ENCODE measurements at places on chromosomes 12 and 14.

- DNase-seq: no peak
Measured at GRCh38 chr14:104105071-104105821, 19.7 kb downstream of the ASPG start.

- DNase-seq: no peak
Measured at GRCh38 chr14:73234586-73235394, 2.5 kb upstream of the PAPLN start.

- no peak for DNase-seq
Measured at GRCh38 chr12:53811606-53812005, 59.8 kb upstream of the CISTR start.

GRCh38 chr12:76786986-76787385 is 23.1 kb downstream of the ZDHHC17 start:
- DNase-seq: no peak

DNA sequence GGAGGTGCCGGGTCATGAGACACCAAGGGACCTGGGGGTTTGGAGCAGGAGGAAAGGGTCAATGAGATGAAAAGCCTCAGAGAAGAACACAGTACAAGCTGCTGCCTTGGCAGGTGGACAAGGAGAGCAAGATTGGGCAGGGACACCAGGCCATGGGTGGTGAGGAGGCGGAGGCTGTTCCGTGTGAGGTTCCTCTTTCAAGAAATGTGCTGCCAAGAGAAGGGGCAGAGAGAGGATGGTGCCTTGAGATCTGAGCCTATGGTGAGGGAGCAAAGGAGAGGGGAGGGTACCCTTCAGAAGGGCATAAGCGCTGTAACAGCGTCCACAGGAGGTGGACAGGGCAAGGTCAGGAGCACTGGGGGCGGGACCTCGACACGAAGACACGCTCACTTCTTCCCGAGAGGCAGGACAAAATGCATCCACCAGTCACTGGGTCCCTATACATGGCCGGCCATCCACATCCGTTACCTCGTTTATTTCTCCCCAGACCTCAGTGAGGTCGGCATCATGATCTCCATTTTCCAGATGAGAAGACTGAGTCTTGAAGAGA is 100.2 kb downstream of the B4GALNT3 start:
- no peak for DNase-seq

GRCh38 chr12:128259556-128260070 is 7.4 kb upstream of the TMEM132C start:
- no peak for DNase-seq

DNA sequence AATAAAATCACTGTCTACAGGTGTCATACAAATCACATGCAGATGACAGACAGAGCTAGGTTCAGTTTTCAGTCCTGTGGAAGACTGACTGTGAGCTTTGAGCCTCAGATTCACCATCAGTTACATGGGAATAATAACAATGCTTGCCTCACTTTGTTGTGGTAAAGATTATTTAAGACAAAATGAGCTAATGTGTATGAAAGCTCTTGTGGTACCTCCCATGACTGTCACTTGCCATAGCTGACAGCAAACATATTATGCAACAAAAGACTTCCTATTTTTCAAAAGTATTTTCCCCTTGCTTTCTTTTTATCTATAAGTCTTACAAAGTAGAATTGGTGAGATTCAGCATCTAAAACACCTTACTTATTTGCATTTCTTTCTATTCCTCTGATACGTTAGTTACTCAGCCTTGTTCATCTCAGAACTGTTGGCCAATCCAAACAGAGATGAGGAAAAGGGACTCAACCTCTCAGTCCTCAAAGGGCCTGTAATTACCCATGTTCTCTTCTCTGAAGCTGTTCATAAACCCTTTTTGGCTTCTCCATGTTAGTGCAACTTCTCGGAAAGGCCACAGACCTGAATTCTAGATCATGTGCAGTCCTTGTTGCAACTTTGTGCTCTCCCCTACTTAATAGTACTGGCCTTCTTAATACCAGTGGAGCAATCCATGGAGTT is 8.8 kb upstream of the DDHD1 start:
- DNase-seq: no peak

DNA sequence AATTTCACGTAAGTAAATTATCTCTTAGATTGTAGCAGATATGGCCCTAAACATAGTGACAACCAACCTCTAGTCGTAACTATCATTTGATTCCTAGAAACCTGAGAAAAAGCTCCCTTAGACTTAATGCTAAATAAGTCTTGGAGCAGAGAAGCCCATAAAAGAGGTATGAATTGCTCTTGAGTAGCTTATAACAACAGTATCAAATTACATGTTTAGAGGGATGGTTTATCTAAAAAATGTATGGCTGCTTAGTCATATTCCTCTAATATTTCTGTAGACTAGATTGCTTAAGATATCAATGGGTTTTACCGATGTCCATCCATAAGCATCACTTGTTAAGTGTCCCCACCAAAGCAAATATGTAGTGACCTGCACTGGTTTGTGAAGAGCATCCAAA is 259.7 kb downstream of the NELL2 start:
- no peak for DNase-seq

GRCh38 chr14:80152763-80153162 is 58.5 kb downstream of the DIO2 start:
- DNase-seq: no peak

- no peak for DNase-seq
Measured at GRCh38 chr14:100327128-100327527, 4.0 kb downstream of the SLC25A47 start.

DNA sequence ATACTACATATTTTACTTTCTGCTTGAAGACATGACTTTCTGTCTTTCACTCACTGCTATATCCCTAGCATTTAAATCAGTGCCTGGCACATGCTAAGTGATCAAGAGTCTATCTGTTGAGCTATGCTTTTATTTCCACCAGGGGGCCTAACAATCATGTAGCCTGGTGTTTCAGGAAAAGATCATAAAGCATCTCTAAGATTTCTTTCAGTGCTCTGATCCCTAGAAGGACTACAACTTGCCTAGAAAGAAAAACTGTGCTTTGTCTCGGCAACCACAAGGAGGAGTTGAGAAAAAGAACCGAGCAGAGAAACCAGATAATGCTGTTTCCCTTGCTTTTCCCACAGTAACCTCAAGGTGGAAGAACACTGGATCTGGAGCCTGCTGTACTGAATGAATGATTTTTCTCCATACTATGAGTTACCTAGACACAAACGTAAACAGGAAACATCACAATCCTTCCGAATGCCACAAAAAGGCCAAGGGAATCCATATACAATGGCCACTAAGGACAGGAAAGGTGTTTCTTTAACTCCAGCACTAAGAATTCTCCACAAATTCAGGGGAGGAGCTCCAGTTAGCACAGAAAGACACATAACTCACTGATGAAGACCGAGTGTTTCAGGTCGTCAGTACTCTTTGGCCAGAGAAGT is 1.2 kb downstream of the CRY1 start:
- DNase-seq: peak; percentile 43

GRCh38 chr14:57632649-57633048 is 139.0 kb upstream of the CCDC198 start:
- DNase-seq: no peak

DNA sequence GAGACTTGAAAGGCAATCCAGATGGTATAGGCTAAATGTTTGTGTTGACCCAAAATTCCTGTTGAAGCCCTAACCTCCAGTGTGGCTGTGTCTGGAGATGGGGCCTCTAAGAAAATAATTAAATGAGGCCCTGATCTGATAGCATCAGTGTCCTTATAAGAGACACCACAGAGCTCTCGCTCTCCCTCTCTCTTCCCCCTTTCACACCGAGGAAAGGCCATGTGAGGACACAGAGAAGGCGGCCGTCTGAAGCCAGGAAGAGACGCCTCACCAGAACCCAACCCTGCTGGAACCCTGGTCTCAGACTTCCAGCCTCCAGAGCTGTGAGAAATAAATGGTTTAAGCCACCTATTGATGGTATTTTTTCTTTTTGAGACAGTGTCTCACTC is 87.5 kb downstream of the SCARB1 start:
- DNase-seq: no peak

GRCh38 chr14:89232265-89233070 is 184.6 kb downstream of the FOXN3 start:
- no peak for DNase-seq

DNA sequence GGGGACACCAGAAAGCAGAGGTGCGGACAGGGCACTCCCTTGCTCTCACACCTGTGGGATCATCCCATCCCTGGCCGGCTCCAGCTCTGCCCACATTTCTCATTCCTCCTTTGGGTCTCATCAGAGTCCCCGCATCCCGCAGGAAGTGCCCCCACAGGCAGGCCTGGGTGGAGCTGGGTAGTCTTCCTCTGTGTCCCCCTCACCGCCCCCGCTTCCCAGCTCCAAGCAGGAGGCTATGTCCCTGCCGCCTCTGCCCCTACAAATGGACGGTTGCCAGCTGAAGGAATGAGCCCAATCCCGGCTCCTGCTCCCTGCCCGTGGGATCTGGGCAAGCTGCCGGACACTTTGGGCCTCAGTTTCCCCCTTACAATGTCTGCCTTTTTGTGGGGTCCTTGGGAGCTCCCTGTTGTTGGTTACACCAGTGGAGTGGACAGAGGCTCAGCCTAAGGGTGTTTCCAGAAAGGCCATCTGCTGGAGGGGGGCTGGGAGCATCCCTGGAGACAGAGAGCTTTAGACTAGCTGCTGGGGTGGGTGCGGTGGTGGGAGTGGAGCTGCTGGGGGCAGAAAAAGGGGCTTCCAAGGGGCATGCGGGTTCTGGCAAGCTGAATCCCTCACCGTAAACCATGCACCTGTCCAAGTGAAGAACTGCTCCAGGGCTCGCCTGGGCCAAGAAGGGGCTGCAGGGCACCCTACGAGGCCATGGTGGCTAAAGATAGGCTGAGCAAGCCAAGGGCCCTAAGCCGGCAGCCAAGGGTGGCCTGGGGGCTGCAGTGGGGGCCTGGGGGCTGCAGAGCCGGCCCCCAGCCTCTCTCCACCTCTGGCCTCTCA is 7.9 kb upstream of the GPR132 start:
- DNase-seq: no peak

GRCh38 chr12:66555113-66555512 is 123.8 kb downstream of the GRIP1 start:
- no peak for DNase-seq

DNA sequence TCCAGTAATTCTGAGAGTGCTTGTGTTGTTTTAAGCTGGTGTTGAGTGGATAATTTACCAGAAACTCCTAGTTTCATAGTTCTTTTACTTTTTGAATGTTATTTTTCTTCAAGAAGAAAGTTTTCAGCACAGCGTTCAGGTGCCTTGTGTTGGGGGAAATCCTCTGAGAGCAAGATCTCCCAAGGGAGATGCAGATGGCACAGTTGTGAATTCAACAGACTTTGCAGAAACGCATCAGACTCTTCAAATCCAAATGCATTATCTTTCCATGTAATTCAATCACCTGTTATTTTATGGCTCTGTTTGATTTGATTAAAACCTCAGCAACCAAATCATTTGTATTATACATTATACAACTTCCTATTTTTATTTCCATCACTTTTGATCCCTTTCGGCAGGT is 439.9 kb downstream of the EGLN3 start:
- no peak for DNase-seq

DNA sequence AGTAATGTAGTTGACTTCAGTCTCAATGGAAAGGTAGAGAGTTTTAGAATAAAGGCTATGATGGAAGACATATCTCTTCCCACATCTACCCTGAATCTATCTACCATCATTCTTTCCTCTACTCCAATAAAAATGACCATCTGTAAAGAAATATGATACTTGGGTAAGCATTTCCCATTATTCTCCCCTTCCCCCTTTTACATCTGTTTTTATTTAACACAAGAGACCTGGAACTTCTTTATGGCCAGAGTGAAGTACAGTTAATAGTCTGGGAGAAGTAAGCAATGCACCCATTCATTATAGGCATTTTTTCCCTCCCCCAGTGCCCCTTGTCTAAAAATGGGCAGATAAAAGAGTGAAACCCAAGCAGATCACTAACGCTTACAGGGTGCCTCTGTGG is 6.5 kb downstream of the TPH2 start:
- DNase-seq: no peak

- peak; percentile 85 for DNase-seq
Measured at GRCh38 chr12:121530600-121531355, 50.0 kb downstream of the KDM2B start.

DNA sequence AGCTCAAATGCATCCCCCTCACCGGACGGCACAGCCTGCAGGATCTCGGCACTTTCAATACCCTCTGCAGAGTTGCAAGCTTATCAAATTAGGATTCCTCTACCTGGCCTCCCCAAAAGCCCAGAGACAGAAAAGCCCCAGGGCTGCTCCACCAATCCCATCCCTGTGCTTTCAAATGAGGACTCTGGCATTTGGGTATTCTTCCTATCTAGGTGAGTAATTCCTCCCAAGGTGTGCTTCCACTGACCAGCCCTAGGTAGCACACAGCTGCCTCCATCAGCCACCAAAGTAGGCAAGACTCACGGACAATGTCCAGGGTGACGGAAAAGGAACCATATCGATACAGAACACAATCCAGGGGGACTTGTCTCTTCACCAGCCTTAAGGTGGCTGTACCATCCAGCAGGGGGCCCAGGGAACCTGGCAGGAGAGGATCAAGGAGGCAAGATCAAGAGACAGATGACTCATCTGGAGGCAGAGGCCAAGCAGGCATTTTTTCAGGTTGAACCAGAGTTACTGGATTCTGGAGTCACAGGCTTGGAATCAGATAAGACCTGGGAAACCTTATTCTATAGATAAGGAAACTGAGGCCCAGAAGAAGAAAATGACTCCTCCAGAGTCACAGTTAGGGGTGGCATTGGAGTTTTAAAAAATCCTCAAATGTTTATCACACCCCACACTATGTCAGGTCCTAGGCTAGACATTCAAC is 9.9 kb downstream of the PMEL start:
- peak; percentile 72 for DNase-seq

DNA sequence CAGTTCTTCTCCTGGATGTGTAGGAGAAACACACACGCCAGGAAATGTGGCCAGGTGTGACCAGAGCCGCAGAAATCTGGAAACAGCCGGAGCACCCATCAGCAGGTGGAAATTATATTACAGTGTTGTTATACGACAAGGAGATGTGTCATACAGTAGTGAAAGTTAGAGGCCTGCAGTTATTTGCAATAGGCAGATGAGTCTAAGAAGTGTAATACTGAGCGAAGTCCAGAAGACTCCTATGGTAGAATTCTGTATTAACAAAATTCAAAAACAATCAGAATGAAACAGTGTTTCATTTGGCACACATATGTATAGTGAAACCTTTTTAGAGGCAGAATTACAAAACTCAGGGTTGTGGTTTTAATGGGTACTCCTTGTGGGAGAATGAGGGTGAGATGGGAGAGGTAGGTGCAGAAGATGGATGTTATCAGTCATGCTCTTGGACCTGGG is 39.3 kb upstream of the AMN start:
- DNase-seq: no peak

DNA sequence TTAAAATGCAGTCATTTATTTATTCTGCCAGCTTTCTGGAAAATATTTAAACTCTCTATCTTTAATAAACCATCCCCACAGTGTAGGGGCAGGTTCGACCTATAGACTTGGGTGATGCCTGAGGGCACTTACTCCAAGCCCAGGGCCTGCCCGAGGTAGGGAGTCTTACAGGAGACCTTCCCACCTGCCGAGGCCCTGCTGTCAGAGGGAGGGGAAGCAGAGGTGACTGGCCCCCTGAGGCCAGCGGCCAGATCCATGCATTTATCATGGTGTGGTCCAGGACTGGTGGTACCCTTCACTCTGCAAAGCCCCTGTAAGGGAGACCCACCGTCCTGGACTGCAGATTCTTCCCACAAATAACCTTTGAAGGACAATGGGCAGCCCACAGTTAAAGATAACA is 7.6 kb downstream of the EML1 start:
- no peak for DNase-seq

Data from activated naive CD4-positive, alpha-beta T cell treated with anti-CD3 and anti-CD28 coated beads, Interleukin-2, amount 10 ng/mL, durations not matched to agents 7 days and 5 days (primary cell).